ENCODE measurements at places on chromosomes 4 and X.

GRCh38 chrX:153469811-153470410, 465 bp downstream of the HAUS7 start:
- DNase-seq, result no peak

DNA sequence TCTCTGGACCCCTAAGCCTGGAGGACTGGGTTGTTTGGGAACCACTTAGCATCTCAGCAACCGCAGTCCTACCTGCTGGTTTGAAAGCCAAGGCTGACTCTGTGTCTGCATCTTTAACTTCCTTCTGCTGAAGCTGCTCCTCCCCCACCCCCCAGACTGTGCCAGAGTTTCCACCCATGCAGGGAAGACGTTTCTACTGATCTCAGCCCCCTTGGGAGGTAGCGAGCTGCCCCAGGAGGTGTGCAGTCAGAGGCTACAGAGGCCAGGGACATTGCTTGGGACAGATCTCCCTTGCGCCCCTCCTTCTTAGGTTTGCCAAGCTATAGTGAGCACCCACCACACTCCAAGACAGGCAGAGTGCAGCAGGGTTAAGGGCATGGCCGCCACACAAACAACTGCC, 4.7 kb upstream of the FATE1 start:
- no peak for DNase-seq

DNA sequence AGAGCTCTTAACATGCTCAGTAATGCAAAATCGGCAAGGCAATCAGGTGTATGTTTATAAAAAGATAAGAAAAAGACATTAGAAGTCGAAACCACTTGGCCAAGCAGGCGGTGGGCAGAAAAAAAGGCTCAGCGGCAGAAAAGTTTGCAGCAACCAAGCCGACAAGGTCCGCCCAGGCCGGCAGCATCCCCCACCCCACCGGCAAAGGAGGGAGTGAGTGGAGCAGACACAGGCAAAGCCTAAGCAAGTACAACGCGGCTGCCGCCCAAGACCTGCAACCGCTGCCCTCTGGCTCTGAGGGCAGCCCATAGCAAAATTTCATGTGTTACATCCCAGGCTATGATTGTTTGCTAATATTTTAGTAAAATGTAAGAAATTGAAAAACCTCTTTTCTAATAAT, 125.4 kb upstream of the ZCCHC13 start:
- no peak for DNase-seq

DNA sequence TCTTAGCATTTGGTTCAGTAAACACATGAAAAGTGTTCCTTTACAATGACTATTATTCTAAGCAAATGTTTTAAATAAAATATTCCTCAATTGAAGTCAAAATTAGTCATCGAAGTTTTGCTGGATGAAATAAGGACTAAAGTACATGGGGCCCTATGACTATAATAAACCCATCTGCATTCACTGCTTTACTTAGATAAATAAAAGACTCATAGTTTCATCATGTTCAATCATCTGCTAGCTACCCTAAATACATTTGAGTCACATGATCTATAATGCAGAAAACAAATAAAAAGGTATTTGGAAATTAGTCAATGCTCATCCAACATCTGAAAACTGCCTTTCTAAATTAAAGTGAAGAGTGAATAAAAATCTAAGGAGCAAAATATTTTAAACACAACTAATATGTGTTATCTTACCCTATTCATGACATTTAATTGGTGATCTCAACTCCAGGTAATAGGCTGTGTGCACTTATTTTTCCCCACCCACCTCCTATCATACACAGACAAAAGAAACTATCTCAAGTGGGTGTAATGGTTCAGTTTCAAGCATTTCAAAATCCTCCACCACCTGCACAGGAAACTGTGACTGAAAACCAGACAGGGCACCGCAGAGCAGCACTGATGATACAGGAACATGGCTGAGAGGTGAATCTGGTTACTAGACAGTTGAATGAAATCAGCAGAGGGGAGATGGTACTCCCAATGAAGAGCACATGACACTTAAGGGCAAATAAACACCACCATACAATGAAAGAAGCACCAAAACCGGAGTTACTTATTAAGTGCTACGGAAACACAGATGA, 78.6 kb downstream of the CAMK2D start:
- DNase-seq, result peak; percentile 32

GRCh38 chr4:181770971-181771370, 472.2 kb upstream of the TENM3 start:
- DNase-seq, result peak; percentile 47
